ENCODE measurements at places on chromosomes 13 and 19.

DNA sequence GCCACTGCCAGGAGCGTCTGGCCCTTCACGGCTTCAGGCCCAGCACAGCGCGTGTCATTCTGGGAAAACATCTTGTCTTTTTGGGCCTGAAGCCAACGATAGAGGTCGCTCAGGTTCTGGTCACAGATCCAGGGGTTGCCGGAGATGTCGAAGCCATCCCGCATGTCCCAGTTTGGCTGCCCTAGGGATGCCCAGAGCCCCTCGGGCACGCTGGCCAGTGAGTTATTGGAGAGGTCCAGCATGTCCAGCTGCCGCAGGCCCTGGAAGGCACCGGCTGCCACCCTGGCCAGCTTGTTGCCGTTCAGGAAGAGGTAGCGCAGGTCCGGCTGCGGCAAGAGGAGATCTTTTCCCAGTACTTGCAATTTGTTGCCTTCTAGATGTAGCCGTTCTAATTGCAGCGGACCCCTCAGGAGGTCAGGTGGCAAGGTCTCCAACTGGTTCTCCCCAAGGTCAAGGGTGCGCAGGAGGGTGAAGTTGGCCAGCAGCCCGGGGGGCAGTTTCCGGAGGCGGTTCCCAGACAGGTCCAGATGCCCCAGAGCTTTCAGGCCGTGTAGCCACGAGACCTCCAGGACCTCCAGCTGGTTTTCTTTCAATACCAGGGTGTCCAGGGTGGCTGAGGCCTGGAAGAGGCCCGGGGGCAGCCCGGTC lies 1.8 kb downstream of the LRG1 start:
- no peak for DNase-seq

GRCh38 chr13:28488376-28489005 lies 6.4 kb downstream of the FLT1 start:
- DNase-seq = no peak

DNA sequence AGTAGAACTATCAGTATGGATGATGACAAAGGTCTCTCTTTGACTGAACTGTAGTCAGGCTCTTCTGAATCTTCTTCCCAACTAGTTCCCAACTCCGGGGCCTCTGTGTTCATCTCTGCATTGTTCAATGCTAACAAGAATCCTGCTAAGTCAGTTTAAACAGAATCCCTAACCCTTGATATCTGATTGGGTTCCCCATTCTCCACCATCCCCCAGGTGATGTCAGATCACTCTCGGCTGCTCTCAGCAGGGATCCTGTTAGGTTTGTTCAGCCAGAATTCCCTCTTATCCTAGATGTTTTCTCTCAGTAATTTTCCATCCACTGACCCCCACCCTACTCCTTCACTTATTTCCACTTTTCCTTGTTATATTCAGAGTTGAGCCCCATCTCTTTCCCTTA lies 223.6 kb downstream of the RGCC start:
- DNase-seq = no peak

- no peak for DNase-seq
These were observed 36.8 kb downstream of the PPP2R1A start for GRCh38 chr19:52226652-52227051.

GRCh38 chr13:114057166-114058050 lies 75.0 kb downstream of the RASA3 start:
- DNase-seq = no peak

DNA sequence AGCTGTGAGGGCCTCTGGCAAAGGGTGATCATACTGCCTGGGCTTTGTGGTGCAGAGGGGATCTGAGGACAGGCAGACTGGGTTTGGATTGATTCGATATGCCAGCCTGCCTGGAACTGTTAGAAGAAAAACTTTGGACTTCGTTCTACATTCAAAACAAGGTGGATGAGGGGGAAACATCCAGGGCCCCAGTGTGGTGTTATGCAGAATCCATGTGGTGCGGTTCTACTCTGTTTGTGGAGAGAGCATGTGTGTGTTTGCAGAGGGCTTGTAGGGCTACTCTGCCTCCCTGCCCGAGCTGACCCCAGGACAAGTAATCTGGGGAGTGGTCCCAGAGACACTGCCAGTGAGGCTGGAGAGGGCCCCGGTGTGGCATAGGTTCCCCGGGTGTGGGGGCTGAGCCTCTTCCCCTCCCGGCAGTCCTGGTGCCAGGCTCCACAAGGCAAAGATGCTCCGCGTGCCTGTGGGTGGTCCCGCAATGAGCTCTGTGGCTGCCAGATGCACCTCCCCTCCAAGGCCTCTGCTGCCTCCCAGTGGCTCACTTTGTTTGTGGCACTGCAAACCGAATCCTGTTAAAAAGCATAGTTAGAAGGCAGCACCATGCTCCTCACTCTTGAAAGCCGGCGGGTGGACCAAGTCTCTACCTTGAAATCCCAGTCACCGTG lies 22.3 kb upstream of the TFDP1 start:
- peak; percentile 22 for DNase-seq

GRCh38 chr19:8640402-8641004 lies 10.1 kb downstream of the NFILZ start:
- no peak for DNase-seq

GRCh38 chr19:58346961-58347929 lies 6.0 kb downstream of the A1BG start:
- no peak for DNase-seq

DNA sequence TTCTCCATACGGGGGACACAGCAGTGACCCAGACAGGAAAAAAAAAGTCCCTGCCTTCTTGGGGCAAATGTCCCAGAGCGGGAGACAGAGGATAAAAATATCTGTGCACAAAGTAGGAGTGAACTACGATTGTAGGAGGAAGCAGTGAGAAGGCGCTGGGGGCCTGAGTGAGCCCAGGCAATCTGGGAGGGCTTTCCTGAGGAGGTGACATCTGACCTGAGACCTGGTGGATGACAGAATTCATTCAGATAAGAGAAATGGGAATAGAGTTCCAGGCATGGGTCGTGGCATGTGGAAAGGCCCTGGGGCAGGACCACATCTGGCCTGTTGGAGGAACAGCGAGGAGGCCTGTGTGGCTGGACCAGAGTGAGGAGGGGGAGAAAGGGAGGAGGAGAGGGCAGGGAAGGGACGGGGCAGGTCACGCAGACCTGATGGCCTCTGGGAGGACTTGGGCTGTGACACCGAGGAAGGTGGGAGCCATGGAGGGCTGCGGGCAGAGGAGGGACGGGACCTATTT lies 50.2 kb upstream of the NFIC start:
- DNase-seq = no peak

DNA sequence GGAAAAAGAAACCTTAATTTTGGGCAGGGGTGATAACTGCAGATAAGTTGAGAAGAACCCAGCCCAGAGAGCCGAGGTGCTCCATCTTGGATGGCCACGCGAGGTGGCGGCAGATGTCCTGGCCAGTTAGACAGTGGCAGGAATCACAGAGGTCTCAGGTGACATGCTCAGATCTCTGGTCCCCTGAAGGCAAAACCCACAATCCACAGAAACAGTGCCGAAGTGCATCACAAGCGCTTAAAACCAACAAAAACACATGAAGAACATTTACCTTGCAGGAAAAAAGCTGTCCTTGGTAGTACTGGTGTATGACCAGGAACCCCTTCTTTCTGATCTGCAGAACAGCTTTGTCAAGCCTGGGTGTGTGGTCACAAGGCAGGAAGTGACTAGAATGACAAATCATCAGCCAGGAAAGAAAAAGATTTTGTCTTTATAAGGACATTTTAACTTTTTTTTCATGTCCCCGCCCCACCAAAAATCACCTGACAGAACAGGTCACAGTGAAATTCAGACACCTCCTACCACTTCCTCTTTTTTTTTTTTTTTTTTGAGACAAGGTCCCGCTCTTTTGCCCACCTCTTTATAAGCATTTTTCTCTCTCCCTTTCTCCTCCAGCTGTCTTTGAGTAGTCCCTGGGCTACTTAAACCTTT lies at the start of gene LCP1:
Gene LCP1 (minus strand): TSS at position 338 of the 651 bp plus-strand sequence. CDS start 22,515 bp downstream, outside the sequence.
- DNase-seq = no peak

DNA sequence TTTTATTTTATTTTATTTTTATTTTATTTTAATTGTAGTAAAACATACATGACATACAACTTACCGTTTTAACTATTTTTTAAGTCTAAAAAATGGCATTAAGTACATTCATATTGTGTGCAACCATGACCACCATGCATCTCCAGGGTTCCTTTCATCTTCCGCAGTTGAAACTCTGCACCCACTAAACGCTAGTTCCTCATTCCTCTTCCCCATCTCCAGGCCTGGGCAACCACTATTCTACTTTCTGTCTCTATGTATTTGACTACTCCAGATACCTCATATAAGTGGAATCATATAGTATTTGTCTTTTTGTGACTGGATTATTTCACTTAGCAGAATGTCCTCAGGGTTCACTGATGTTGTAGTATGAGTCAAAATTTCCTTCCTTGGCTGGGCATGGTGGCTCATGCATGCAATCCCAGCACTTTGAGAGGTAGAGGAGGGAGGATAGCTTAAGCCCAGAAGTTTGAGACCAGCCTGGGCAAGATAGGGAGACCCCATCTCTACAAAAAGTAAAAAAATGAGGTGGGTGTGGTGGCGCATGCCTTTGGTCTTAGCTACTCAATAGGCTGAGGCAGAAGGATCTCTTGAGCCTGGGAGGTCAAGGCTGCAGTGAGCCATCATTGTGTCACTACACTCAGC lies 55.7 kb upstream of the ZNF507 start:
- DNase-seq = no peak

- no peak for DNase-seq
These were observed 653.7 kb downstream of the DACH1 start for GRCh38 chr13:71213252-71213821.
